Activated T-cell treated with anti-CD3 and anti-CD28 coated beads, Interleukin-2, amount 50 U/mL, for 1 hour (primary cell): ENCODE measurements at places on chromosomes 7 and 10.

GRCh38 chr10:31083765-31084184 is 52.1 kb upstream of the ZNF438 start:
- peak; percentile 46 for DNase-seq

DNA sequence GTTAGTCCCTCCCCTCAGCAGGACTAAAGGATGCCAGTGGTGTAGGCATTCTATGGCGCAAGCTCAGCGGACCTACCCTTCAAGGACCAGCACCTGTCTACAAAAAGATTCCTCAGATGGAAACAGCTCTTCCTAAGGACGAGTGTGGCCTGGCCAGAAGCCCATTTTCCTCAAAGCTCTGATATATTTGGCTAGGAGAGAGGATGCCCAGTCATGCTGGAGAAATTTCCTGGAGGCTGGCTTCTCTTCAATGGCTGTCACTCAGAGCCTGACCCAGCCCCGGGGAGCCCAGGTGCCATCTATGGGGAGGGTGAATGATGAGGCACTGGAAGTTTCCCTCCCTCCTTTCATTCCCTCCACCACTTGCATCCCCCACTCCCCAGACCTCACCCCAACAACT is 111.5 kb downstream of the PLXNA4 start:
- no peak for DNase-seq

DNA sequence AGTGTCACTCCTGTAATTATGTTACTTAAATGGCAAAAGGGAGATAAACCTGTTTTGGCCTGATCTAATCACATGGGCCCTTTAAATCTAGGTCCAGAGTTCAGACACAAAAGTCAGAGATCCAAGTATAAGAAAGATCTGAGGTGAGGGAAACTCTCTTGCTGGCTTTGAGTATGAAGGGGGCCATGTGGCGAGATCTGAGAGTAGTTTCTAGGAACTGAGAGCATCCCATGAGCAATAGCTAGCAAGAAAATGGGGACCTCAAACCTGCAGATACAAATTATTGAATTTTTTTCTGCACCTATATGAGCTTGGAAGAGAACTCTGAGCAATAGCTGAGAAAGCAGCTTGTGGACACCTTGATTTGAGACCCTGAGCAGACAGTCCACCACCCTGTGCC is 27.6 kb downstream of the ANKRD7 start:
- no peak for DNase-seq

GRCh38 chr7:130971297-130971696 is 237.3 kb upstream of the KLF14 start:
- DNase-seq, result peak; percentile 51

GRCh38 chr7:105621617-105622016 is 40.3 kb upstream of the EFCAB10 start:
- no peak for DNase-seq
